ENCODE measurements at places on chromosomes 3 and 15. TPM values are rescaled to one million over a fixed set of nuclear protein-coding genes. Genes with fewer than 3 reads are reported as not detected.
A peak's percentile ranks its signal among the peaks of the same experiment; 100 is the strongest.

DNA sequence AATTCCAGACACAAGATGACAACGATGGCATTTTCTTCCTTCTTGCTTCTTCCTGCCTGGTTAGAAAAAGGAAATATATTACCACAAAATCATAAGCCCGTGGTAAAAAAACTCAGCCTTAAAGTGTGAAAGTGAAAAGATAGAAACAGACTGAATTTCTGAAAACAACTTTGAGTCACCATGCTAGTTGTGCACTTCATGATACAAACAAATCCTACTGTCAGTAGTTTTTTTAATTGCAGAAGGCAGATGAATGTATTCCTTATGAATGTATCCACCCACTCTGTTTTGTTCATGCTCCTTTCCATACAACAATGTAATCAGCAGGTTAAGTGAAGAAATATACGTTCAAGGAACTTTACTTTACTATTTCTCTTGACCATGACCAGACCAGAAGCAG, 1144.7 kb downstream of the OTOL1 start:
- DNase-seq = no peak

DNA sequence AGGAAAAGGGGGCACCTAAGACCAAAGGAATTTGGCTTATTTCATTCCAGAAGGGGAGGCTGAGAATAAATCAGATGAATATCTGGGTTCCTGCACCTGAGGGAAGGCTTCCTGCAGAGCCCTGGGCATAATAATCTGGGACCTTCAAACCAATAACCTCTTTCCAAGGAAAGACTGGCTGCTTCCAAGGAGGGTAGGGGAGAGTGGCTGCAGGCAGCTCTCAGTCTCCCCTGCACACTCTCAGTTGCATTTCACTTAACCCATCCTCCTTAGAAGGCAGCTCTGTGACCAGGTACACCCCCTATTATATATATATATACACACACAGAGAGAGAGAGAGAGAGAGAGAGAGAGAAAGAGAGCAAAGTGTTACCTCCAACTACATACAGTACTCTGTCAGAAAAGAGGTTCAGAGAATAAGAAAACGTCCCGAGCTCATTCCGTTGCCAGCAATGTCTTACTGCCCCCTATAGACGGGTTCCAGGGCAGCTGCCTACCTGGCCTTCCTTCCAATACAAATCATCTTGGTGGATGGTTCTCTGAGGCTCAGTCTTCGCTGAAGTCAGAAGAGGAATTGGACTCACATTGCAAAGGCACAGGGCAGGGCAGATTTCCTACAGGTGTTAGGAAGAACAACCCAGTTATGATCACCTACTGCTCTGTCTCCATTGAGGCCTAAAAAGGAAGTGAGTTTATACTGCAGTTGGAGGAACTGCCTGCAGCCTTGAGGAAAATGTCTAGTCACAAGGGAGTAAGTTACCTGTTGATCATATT, 26.1 kb downstream of the CAPN3 start:
- DNase-seq = peak; percentile 41

DNA sequence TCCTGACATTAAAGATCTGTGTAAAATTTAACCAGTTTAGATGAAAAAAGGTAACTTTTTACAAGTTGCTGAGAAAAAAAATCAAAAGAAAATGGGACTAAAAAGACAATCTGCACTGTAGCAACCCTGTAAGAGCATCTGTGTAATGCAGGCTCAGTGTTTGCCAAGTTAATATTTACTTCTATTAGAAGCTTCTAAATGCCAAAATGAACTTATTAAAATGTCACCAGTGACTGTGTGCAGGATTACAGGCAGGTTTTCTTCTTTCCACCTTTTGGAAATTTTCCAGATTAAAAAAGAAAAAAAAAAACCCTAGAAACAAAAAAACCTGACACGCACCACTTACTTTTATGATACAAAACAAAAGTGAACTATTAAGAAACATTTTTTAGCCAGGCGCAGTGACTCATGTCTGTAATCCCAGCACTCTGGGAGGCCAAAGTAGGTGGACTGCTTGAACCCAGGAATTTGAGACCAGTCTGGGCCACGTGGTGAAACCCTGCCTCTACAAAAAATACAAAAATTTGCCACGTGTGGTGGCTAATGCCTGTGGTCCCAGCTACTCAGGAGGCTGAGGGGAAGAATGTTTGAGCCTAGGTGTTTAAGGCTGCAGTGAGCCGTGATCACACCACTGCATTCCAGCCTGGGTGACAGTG, 87.2 kb downstream of the TJP1 start:
- peak; percentile 14 for DNase-seq

DNA sequence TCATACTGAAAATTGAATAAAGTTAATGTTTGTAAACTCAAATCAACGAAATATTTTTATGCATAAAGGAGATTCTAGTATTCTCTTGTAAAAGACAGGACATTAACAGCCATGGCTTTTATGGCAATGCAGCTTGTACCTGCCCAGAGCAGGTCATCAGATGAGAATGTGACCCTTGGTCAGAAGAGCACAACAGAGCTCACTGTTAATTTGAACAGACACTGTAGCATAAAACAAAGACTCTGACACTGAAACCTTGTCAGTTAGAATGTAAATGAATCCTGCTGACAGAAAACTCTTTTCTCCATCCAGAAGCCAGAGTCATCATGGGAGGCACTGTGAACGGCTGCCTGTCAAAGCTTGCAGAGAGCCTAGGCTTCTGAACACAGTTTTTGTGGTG, 410.6 kb downstream of the RAP2B start:
- DNase-seq = no peak

DNA sequence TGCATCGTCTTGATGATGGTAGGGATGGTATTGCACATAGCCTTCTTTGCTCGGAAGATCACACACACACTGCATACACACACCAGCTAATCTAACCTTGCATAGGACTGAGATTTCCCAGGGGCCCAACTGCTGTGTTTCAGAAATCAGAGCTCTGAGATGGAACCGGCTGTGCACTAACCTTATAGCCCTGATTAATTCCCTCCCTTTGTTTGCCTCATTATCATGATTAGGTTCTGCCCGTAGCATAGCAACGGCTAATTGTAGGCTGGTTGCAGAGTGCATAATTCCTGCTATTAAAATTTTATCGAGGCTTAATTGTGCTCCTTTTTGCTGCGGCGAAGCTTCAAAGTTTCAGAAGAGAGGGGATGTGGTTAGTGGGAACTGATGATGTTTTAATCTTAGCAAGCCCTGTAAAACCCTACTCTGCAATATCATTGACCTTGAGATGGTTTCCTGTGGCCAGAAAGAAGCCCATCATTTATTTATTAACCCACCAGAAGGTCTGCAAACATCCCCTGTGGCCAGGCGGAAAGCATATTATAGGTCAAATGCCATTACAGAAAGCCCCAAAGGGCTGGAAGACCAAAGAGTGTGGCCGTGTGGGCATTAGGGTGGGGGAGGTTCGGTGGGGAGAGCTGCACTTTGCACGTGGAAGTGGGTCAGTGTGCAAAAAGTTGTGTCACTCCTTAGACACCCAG, 56.2 kb upstream of the GLCE start:
- DNase-seq = no peak

DNA sequence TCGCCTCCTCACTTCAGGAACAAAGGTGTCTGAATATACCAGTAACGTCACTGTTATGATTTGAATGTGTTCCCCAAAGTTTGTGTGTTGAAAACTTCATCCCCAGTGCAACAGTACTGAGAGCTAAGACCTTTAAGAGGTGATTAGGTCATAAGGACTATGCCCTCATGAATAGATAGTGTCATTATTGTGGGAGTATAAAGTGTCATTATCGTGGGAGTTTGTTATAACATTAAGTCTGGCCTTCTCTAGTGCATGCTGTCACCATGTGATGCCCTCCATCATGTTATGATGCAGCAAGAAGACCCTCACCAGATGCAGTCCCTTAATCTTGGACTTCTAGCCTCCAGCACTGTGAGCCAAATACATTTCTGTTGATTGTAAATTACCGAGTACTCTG, 53.7 kb upstream of the TLE3 start:
- DNase-seq = no peak

- no peak for DNase-seq
Observed at GRCh38 chr3:169085827-169086226, 577.7 kb downstream of the MECOM start.

GRCh38 chr3:15264486-15264885, 58.4 kb downstream of the CAPN7 start:
- peak; percentile 36 for DNase-seq

GRCh38 chr15:52546031-52546751, 17.5 kb upstream of the MYO5A start:
- no peak for DNase-seq

- DNase-seq = no peak
Observed at GRCh38 chr3:45313743-45314403, 74.5 kb upstream of the LARS2 start.

GRCh38 chr3:177567833-177568232, 370.6 kb upstream of the TBL1XR1 start:
- DNase-seq = no peak

- DNase-seq = no peak
Observed at GRCh38 chr3:136270179-136270578, 20.0 kb downstream of the PCCB start.

DNA sequence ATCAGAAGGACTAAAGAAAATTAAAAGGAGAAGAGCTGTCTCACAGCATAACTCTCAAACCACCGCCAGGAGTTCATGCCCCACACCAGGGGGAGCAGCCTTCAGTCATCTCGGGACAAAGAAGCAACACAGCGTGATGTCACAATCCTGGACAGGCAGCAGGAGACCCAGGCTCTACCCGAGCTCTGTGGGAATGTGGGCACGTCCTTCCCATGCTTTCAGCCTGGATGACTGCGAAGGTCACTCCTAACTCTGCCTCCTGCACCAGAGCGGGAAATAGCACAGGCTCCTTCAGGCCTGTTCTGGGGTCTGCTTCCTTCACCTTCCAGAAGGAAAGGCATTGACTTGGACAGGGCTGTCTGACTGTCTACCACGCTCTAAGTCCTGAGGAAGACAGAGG, 31.3 kb downstream of the NOX5 start:
- DNase-seq = no peak

GRCh38 chr15:52714968-52715367, 35.8 kb upstream of the ATOSA start:
- no peak for DNase-seq

DNA sequence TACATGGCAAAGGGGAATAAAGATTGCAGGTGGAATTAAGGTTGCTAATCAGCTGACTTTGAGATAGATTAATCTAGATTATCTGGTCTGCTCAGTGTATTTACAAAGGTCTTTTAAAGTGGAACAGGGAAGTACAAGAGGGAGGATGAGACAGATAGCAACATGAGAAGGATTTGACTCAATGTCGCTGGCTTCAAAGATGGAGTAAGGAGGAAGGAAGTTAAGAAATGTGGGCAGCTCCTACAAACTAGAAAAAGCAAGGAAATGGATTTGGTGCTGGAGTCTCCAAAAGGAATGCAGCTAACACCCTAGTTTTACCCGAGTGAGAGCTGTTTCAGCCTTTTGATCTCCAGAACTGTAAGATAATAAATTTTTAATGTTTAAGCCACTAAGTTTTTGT, 180.7 kb upstream of the TTC14 start:
- no peak for DNase-seq

DNA sequence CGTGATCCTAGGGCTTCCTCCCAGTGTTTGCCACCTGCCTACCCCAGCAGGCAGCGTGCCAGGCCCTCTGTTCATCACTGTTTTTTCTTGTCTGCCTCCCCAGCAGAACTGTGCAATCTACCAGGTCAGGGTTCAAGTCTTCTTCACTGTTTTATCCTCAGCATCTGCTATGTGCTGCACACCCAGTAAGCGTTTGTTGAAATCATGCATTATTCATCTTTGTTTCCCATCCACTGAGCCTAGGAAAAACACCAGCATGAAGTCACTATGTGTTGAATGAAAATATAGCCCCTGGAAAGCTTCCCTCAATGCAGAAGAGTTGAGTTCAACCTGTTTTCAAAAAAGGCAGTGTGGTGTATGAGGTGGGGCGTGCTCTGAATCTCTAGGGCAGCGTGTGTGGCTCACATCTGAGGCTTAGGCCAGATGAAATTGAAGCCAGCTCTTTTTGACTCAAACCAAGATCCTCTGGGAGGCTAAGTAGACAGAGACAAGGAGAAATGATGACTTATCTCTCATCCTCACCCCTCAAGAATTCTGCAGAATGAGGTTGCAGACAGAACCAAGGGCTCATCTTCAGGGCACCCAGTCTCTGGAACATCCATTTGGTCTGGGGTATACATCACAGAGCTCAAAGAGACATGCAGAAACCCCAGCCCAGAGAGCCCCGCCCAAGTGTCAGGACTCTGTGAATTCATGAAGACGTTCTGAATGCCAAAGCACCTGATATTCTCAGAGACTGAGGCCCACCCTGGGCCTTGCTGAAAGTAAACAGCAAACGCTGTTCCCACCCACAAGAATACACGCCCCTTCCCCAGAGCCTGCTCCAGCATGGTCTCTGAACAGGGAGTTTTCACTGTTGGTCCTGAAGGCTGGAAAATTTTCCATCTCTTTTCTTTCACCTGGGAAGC, 5.7 kb upstream of the CAV3 start:
- no peak for DNase-seq

DNA sequence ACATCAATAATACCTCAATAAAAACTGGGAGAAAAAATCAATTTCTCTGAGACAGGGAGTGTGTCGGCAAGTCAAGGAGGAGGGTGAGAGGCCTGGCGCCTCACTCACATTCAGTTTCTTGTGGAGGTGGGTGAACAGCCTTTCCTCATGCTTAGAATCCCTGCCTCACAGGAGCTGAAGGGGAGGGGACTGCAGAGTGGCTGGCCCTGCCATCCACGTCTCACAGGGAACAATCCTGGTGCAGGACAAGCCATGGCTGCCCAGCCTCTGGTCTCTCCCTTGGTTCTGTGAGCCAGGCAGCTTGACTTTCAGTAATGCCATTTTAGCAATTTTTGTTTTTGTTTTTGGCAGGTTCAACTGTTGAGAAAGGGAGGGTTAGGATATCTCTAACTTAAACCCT, 126.5 kb upstream of the HACD2 start:
- DNase-seq = no peak

GRCh38 chr3:76436894-76437293, 603.0 kb upstream of the ROBO2 start:
- DNase-seq = no peak

- DNase-seq = no peak
Observed at GRCh38 chr15:23397779-23398178, 43.2 kb downstream of the GOLGA8S start.

GRCh38 chr15:77107068-77107467, 36.2 kb upstream of the TSPAN3 start:
- peak; percentile 37 for DNase-seq

RNU5B-1 gene
- not detected for total RNA-seq

SENP8 gene
- total RNA-seq = 5.1 TPM

AHSG gene
- not detected for total RNA-seq

SPATA12 gene
- total RNA-seq = not detected

MST1R gene
- 6.1 TPM for total RNA-seq

SLC24A5 gene
- not detected for total RNA-seq

LYZL4 gene
- total RNA-seq = not detected

BTLA gene
- 2.7 TPM for total RNA-seq

ARL13B gene
- total RNA-seq = 16.9 TPM

All from thyroid gland (tissue), 4 donors.